ENCODE measurements at places on chromosomes 12 and 14. TPM values are rescaled to one million over a fixed set of nuclear protein-coding genes. Genes with fewer than 3 reads are reported as not detected.

GRCh38 chr12:14986449-14986848 is 13.6 kb downstream of the PDE6H start:
- H3K36me3 ChIP-seq: no peaks in the 10 kb centered on the region
- H3K27ac ChIP-seq: no peak overlapping the region
- H3K27me3 ChIP-seq: no peaks in the 10 kb centered on the region
- H3K4me3 ChIP-seq: no peak overlapping the region

GRCh38 chr12:18923721-18924120 is 185.8 kb downstream of the CAPZA3 start:
- no peak for DNase-seq
- no peaks in the 10 kb centered on the region for H3K36me3 ChIP-seq
- H3K4me1 ChIP-seq: no peaks in the 10 kb centered on the region
- no peaks in the 10 kb centered on the region for H3K27me3 ChIP-seq

DNA sequence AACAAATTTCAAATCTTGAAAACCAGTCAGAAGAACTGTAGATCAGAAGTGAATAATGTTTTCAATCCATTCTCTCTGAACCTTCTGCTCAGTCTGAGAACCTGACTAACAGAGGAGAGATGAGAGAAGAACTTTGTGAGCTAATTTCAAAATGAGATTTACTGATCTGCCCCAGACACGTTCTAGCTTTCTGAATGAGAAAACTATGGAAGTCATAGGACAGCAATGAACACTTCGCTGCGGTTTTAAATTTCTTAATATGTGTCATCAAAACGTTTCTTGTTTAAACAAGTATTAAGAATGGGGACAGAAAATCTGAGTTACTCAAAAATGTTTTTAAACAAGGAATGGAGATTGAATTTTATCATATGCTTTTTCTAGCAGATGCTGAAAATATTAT is 66.6 kb upstream of the FAR2 start:
- no peak overlapping the region for H3K4me3 ChIP-seq
- no peaks in the 10 kb centered on the region for H3K27me3 ChIP-seq
- H3K36me3 ChIP-seq: no peaks in the 10 kb centered on the region

DNA sequence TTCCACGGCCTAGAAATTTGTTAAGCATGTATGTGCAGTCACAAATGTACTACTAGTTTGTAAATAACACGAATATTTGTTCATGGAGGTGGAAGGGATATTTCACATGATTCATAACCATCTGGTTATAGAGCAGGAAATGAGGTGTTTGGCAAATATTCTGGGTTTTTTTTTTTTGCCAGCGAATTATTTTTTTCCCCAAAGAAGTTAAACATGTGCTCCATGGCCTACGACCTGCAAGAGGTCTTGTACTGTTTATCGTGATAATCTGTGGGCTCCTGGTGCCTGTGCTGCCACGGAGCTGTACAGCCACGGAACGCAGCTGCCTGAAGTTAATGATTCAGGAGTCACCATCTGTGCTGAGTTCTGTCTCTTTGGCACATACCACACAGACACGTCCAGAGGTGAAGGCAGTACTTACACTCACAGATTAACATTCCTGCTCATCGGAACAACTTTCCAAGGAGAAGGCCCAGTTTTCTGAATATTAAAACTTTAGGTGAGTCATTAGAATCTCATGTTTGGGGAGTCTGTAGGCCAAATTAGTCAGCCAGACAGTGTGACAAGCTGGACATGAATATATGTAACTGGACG is 156.3 kb downstream of the TMX1 start:
- DNase-seq: no peak
- no peaks in the 10 kb centered on the region for H3K36me3 ChIP-seq
- peak overlapping the region; percentile 72 for H3K27ac ChIP-seq
- H3K27me3 ChIP-seq: no peaks in the 10 kb centered on the region
- no peak overlapping the region for H3K4me3 ChIP-seq

DNA sequence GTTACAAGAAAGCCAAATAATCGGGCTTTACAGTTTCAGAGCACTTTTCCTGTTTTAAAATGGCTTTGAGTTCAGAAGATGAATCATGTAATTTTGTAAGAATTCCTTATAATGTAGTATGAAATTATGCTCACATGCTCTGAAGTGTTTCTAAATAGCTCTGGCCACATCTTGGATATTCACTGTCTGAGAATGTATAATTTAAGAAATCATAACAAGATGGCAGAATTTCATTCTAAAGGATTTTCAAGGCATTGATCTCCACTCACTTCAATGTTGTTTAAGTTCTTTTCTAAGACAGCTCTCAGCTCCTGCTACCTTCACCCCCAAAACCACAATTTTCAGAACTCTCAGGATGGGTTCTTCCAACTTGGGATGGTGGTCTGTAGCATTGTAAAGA is 180.1 kb downstream of the DACT1 start:
- DNase-seq: no peak
- no peaks in the 10 kb centered on the region for H3K4me1 ChIP-seq
- no peaks in the 10 kb centered on the region for H3K27me3 ChIP-seq
- H3K27ac ChIP-seq: no peak overlapping the region

- H3K27me3 ChIP-seq: no peaks in the 10 kb centered on the region
- no peaks in the 10 kb centered on the region for H3K4me1 ChIP-seq
- no peak overlapping the region for H3K27ac ChIP-seq
- no peaks in the 10 kb centered on the region for H3K36me3 ChIP-seq
- no peak for DNase-seq
Observed at GRCh38 chr14:93952829-93953228, 23.5 kb downstream of the ASB2 start.

DNA sequence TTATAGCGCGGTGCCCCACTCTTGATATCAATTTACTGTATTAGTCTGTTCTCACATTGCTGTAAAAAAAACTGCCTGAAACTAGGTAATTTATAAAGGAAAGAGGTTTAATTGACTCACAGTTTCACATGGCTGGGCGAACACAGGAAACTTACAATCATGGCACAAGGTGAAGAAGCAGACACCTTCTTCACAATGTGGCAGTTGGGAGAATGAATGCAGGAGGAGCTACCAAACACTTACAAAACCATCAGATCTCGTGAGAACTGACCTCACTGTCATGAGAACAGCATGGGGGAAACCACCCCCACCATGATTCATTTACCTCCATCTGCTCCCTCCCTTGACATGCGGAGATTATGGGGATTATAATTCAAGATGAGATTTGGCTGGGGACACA is 42.3 kb downstream of the FBXO34 start:
- H3K4me3 ChIP-seq: peak overlapping the region; percentile 69
- no peaks in the 10 kb centered on the region for H3K27me3 ChIP-seq
- no peak overlapping the region for H3K27ac ChIP-seq
- no peak for DNase-seq
- peaks cover 78% of the 10 kb centered on the region for H3K36me3 ChIP-seq
- H3K4me1 ChIP-seq: peaks cover 3% of the 10 kb centered on the region

GRCh38 chr14:65686761-65687160 is 274.2 kb downstream of the FUT8 start:
- DNase-seq: no peak
- no peak overlapping the region for H3K4me3 ChIP-seq
- H3K27me3 ChIP-seq: no peaks in the 10 kb centered on the region
- H3K4me1 ChIP-seq: no peaks in the 10 kb centered on the region

DNA sequence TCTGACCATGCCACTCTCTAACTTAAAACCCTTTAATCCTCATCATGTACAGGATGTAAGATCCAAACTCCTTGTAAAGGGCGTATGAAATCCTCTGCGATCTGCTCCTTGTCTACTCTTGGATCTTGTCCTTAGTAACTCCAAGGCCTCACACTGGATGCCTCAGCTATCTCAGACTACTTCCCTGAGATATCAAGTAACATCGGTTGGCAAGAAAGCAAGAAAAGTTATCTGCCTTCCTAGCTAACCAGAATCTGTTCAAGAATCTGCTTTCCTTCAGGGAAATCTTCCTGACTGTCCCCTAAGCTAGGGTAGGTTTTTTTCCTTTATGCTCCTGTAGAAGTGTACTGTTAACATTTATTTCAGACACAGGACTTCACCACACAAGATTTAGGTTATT is 82.6 kb downstream of the TAOK3 start:
- H3K4me1 ChIP-seq: no peaks in the 10 kb centered on the region
- H3K27ac ChIP-seq: no peak overlapping the region
- DNase-seq: no peak
- H3K36me3 ChIP-seq: no peaks in the 10 kb centered on the region

DNA sequence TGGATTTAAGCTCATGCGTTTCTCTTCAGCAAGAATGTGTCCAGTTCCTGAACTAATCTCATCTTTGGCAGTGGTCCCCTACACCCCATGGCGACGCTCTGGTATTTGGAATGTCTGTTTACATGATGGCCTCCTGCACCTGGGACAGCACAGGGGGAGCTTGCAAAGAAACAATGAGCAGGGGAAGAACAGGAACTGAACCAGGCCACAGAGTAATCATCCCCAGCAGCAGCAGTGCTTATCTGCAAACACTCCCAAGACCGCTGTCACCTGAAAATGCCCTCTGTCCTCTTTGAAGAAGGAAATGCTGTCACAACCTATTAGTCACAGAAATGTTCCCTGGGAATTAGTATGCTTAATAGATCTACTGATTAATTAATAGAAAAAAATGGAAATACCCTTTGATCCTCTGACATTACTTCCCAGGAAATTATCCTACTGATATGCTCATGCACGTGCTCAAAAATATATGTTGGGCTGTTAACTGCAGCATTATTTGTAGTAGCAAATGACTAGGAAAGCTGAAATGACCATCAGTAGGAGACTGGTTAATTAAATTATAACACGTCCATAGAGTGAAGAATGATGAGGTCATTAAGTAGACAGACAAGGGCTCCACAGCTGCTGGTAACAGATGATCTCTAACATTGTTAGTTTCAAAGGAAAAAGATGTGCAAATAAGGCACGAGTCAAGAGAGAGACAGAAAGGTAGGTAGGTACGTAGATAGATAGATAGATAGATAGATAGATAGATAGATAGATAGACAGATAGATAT is 279.3 kb upstream of the FLRT2 start:
- no peaks in the 10 kb centered on the region for H3K36me3 ChIP-seq
- H3K4me1 ChIP-seq: peaks cover 5% of the 10 kb centered on the region
- peak; percentile 76 for DNase-seq
- H3K27me3 ChIP-seq: no peaks in the 10 kb centered on the region

DNA sequence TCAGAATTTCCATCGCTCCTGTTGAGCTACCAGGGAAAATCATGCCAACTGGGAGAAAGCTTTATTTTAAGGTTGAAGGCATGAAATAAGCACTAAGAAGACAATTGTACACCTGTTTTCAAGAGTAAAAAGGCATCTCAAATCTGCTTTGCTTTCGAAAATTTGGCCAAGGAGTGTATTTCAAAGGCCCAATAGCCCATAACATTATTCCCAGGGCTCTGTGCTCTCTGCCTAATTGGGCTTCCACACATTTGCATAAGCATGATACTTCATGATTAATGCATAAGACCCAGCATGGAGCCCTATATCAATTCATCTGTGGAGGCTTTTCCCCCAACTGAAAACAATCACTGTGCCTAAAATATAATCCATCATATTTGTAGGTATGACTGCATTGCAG is 258.5 kb downstream of the NOVA1 start:
- H3K4me3 ChIP-seq: no peak overlapping the region
- no peaks in the 10 kb centered on the region for H3K4me1 ChIP-seq
- H3K27ac ChIP-seq: no peak overlapping the region
- H3K27me3 ChIP-seq: no peaks in the 10 kb centered on the region
- DNase-seq: no peak

- no peak overlapping the region for H3K4me3 ChIP-seq
- peaks cover 17% of the 10 kb centered on the region for H3K4me1 ChIP-seq
- H3K36me3 ChIP-seq: no peaks in the 10 kb centered on the region
- H3K27ac ChIP-seq: no peak overlapping the region
- peak; percentile 78 for DNase-seq
- no peaks in the 10 kb centered on the region for H3K27me3 ChIP-seq
Observed at GRCh38 chr12:107131832-107132616, 38.7 kb upstream of the CRY1 start.

DNA sequence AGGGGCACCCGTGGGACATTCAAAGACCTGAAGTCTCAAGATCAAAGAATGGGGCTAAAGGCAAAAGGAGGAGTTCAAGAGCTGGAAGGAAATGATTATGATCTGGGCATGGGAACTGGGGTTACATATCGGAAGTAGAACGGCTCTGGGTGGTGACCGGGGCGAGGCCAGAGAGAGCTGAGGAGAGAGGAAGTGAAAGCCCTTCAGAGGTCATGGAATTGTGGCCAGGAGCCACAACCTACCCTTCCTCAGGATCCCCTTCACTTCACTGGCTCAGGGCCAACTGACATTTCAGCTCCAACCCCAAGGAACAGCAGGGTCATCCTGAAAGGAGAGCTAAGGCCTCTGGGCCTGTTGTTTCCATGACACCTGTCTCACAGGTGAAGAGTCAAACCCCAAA is 57.8 kb downstream of the GALNT16 start:
- H3K4me1 ChIP-seq: no peaks in the 10 kb centered on the region
- no peak overlapping the region for H3K4me3 ChIP-seq
- no peaks in the 10 kb centered on the region for H3K36me3 ChIP-seq

DNA sequence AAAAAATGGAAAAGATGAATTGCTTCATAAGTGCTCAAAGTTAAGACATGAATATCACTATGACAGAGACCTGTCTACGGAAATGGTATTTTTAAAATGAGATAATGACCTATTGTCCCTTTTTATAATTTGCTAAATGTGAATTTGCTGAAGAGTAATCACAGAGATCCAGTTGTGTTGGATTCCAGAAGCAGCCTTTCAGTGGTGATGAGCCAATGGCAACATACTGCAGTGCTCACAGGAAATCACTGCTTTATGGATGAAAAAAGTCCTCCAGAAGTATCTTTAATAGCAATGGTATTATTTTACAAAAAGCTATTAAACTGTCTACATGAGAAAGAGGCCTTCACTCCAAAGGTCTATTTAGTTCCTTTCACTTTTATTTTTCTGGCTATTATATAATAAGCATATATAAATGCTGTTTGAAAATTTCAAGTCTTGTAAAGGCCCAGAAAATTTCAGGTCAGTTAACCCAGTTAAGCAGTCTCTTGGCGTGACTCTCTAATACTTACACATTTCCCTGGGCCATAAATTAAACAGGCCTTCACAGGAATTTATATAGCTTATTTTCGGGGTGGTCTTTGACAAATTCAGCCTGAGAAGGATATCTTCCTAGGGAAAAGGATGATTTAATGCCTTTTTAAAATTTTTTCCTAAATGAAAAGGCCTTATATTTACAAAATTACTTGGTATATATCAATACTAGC is 55.4 kb downstream of the KCNJ8 start:
- H3K36me3 ChIP-seq: no peaks in the 10 kb centered on the region
- H3K4me1 ChIP-seq: no peaks in the 10 kb centered on the region
- no peaks in the 10 kb centered on the region for H3K27me3 ChIP-seq
- H3K4me3 ChIP-seq: no peak overlapping the region
- H3K27ac ChIP-seq: no peak overlapping the region
- no peak for DNase-seq

GRCh38 chr14:24238123-24238522 is 4.3 kb downstream of the TINF2 start:
- H3K4me3 ChIP-seq: no peak overlapping the region
- H3K27me3 ChIP-seq: no peaks in the 10 kb centered on the region
- peaks cover 7% of the 10 kb centered on the region for H3K4me1 ChIP-seq
- H3K27ac ChIP-seq: no peak overlapping the region
- peak; percentile 18 for DNase-seq

Gene OAS1
- not detected for total RNA-seq

Gene GRIP1
- total RNA-seq: 47.6 TPM

Gene IRAK3
- 0.52 TPM for total RNA-seq

Gene COPS7A
- total RNA-seq: 43.3 TPM

Gene APOLD1
- 4.1 TPM for total RNA-seq

Gene OTX2
- 375 TPM for total RNA-seq
